Stimulated activated CD8-positive, alpha-beta memory T cell treated with anti-CD3 and anti-CD28 coated beads, Interleukin-4, amount 100 ng/mL, for 48 hours (primary cell): ENCODE measurements at places on chromosomes 12 and 14.

DNA sequence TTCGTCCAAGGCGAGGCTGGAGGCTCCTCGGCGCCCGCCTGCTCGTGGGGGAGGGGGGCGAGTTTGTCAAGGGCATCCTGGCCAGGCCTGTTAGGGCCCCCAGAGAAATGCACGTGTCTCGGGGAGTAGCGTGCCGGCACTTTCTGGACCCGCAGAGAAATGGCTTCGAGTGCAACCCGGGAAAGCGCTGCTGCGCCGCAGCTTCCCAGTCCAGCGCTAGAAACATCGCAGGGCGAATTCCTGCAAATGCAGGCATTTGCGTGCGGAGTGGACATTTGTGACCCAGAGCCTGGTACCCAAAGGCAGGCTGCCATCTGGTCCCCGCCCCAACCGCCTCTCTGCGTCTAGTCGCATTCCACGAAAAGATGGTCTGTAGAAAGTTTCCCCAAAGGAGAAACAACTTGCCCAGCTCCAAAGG lies 756 bp downstream of the LGR5 start:
- DNase-seq, result no peak

- no peak for DNase-seq
Measured at GRCh38 chr14:68607867-68608573, 184.8 kb downstream of the ZFP36L1 start.

DNA sequence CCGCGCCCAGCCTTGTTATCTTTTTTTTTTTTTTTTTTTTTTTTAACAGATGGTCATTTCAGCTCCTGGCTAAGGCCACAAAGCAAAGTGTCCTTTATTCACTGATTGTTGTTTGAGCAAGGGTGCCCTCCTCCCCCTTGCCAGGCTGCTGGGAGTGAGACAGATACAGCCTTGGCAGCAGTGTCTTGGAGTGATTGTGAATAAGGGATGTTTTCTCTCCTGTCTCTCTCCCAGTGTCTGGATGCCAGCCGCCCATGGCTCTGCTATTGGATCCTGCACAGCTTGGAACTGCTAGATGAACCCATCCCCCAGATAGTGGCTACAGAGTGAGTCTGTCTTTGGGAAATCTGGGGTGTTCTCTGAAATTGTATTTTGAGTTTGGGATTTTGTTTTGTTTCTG lies 28.7 kb downstream of the FNTB start:
- DNase-seq, result no peak

- DNase-seq, result no peak
Measured at GRCh38 chr14:95341564-95341963, 21.9 kb upstream of the CLMN start.

DNA sequence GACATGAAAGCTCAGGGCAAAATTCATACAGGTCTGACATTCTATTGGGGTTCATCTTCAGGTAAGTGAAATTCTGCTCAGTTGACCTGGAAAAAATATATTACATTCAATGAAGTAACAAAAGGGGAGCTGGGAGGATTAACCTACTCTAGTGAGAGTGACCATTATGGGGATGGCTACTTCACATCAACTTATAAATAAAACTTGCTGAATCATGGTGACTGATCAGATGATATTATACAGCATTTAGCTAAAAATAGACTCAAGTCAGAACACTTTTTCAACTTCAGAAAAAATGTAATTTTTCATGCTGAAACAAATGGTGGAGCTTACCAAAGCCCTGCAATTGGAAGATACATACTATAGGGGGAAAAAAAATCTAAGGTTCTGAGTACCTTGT lies 800.2 kb downstream of the FSCB start:
- DNase-seq, result no peak

DNA sequence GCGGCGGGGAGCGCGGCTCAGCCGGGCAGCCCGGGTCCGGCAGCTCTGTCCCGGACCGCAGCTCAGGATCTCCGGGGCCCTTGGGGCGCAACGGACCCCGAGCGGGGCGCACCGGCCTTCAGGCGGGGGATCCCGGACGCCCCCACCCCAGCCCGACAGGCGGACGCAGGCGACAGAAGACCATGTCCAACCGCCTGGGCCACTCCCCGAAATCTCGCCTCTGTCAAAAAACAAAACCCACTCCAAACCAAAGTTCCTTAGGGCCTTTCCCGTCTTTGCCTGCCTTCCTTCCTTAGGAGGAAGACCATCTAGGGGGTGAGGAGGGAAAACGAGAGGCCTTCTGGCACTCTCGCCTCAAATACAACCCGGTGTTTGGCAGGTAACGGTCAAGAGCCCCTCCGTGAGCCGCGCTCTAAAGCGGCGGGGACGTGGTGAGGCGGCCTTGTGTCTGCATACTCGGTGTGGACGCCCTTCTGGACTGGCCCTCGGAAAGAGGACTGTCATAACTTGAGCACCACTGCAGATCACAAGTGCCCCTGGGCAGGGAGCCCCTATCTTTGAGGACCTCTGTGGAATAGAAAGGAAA lies 604 bp downstream of the HCFC2 start:
- DNase-seq, result no peak

- no peak for DNase-seq
Measured at GRCh38 chr14:100842799-100843198, 16.9 kb downstream of the MEG3 start.

- no peak for DNase-seq
Measured at GRCh38 chr12:119201789-119202543, 23.2 kb downstream of the HSPB8 start.

GRCh38 chr12:58580095-58580494 lies 340.2 kb downstream of the LRIG3 start:
- no peak for DNase-seq
